H4 (cell line): ENCODE measurements at places on chromosomes 2 and 18. TPM values are rescaled to one million over a fixed set of nuclear protein-coding genes. Genes with fewer than 3 reads are reported as not detected.

Gene DSG4
- not detected in 2 replicates for total RNA-seq

Gene ZNF521
- total RNA-seq: 6.8 and 8.2 TPM in 2 replicates

Gene ANKRD30B
- total RNA-seq: 0.08 and 0.33 TPM in 2 replicates

Gene CHRNG
- not detected in 2 replicates for total RNA-seq

Gene DNMT3A
- 1.5 and 2.4 TPM in 2 replicates for total RNA-seq

Gene MYL1
- not detected in 2 replicates for total RNA-seq

Gene ST6GAL2
- 0.21 and 0.37 TPM in 2 replicates for total RNA-seq

Gene POTEI
- total RNA-seq: 0.10 and 0.31 TPM in 2 replicates

Gene MC2R
- not detected in 2 replicates for total RNA-seq

Gene ATP6V1B1
- total RNA-seq: 0.33 and 0.45 TPM in 2 replicates

Gene PAIP2B
- total RNA-seq: 1.1 and 1.7 TPM in 2 replicates

Gene DUSP11
- 36.8 and 37.5 TPM in 2 replicates for total RNA-seq

Gene MDH1B
- 2.6 and 8.7 TPM in 2 replicates for total RNA-seq

Gene FANCL
- total RNA-seq: 35.9 and 37.7 TPM in 2 replicates

Gene RALB
- 31.8 and 34.4 TPM in 2 replicates for total RNA-seq

Gene CFC1
- 0.39 TPM in 1 of 2 replicates, not detected in the other for total RNA-seq

Gene B4GALT6
- 6.7 and 9.6 TPM in 2 replicates for total RNA-seq

Gene CD8A
- not detected in 2 replicates for total RNA-seq

Gene PRKAG3
- total RNA-seq: not detected in 2 replicates

Gene DNAH7
- total RNA-seq: 0.02 and 0.50 TPM in 2 replicates

Gene FAM237A
- total RNA-seq: not detected in 2 replicates

Gene REG3G
- not detected in 2 replicates for total RNA-seq

Gene CHRND
- total RNA-seq: not detected in 2 replicates

Gene MBOAT2
- 21.3 and 26.9 TPM in 2 replicates for total RNA-seq

Gene CAD
- 4.7 and 6.9 TPM in 2 replicates for total RNA-seq

Gene RIT2
- 2.1 and 5.1 TPM in 2 replicates for total RNA-seq

Gene ANKRD30BL
- not detected in 2 replicates for total RNA-seq

Gene GDF7
- 0.02 and 0.04 TPM in 2 replicates for total RNA-seq

Gene MC5R
- total RNA-seq: 0.10 TPM in 1 of 2 replicates, not detected in the other

Gene TWIST2
- total RNA-seq: 25.6 and 26.8 TPM in 2 replicates

Gene MAIP1
- 28.6 and 30.6 TPM in 2 replicates for total RNA-seq

Gene TUBA4A
- total RNA-seq: 6.2 and 9.3 TPM in 2 replicates

Gene DCC
- total RNA-seq: 0.02 and 1.0 TPM in 2 replicates

Gene SPP2
- total RNA-seq: not detected in 2 replicates

Gene UGT1A8
- total RNA-seq: not detected in 2 replicates

Gene COL6A3
- 202 and 204 TPM in 2 replicates for total RNA-seq

Gene TMEM198
- total RNA-seq: 0.86 and 1.9 TPM in 2 replicates

Gene STK17B
- total RNA-seq: 15.9 and 19.8 TPM in 2 replicates

Gene MYO1B
- total RNA-seq: 51.0 and 58.5 TPM in 2 replicates

Gene ARHGAP28
- 26.4 and 32.3 TPM in 2 replicates for total RNA-seq

Gene ITPRIPL1
- total RNA-seq: not detected in 2 replicates

Gene CDC42EP3
- 4.1 and 8.5 TPM in 2 replicates for total RNA-seq

Gene LIMS3
- not detected in 2 replicates for total RNA-seq

Gene CCDC68
- total RNA-seq: not detected in 2 replicates

Gene ERICH2
- total RNA-seq: 0.68 and 1.1 TPM in 2 replicates

Gene HTR2B
- total RNA-seq: not detected in 2 replicates

Gene EFEMP1
- 0.51 and 2.0 TPM in 2 replicates for total RNA-seq

Gene ATP6V1C2
- total RNA-seq: 0.04 TPM in 2 replicates

Gene LIPG
- total RNA-seq: 0.17 and 0.49 TPM in 2 replicates

Gene LTBP1
- 3.1 and 4.8 TPM in 2 replicates for total RNA-seq

Gene SERPINB11
- total RNA-seq: not detected in 2 replicates

Gene FAP
- total RNA-seq: 2.1 and 3.3 TPM in 2 replicates

Gene AQP12A
- not detected in 2 replicates for total RNA-seq

Gene FBXO36
- total RNA-seq: 4.8 and 5.3 TPM in 2 replicates

Gene MYO7B
- total RNA-seq: 0.48 TPM in 1 of 2 replicates, not detected in the other

Gene CHPF
- total RNA-seq: 53.9 and 85.6 TPM in 2 replicates

Gene NR4A2
- 0.70 TPM in 1 of 2 replicates, not detected in the other for total RNA-seq

Gene ADRA2B
- total RNA-seq: 0.10 TPM in 1 of 2 replicates, not detected in the other

Gene DNAH6
- 0.02 TPM in 1 of 2 replicates, not detected in the other for total RNA-seq
